ENCODE measurements at places on chromosomes 11 and 22.

- no peak for DNase-seq
Measured at GRCh38 chr11:118927554-118928100, 1.9 kb upstream of the BCL9L start.

- DNase-seq: no peak
Measured at GRCh38 chr22:35537232-35537631, 3.4 kb upstream of the RASD2 start.

GRCh38 chr11:8082391-8083087 lies 1.5 kb downstream of the TUB start:
- DNase-seq: no peak

DNA sequence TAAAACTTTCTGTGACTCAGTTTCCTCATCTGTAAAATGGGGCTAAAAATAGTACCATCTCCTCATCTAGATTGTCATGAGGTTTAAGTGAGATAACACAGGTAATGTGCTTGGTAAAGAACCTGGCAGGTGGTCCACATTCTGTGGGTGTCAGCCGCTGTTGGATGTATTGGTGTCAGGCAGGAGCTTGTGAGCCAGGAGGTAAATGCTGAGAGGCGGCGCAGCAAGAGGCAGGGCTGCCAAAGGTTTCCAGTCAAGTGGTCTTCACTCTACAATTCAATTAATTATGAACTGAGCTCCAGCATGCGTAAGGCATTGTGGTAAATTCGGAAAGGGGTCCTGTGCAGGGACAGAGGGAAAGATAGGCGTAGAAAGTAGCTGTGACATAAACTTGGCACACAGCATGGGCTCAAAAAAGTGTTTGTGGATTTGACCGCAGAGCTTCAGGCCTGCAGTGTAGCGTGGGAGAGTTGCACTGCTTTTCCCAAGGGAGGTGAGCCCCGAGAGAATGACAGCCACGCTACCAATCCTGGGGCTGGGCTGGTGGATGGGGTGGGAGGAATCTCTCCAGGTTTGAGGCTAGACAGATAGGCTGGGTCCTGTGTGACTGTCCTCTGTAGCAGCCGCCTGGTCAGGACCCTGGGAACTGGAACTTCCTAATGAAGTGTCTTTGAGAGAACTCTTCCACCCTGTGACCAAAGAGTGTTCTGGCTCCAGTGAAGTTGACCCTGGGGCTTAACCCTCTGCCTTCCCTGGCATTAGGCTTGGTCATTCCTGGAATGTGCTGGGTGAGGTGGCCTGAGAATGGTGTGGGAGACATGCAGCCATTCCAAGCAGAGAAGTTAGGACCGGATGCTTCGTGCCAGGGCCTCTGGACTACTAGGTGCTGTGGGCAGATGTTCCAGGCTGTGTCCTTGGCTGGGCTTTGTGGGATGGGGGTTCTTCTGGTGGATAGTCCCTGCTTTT lies 122.4 kb downstream of the FEZ1 start:
- DNase-seq: no peak

DNA sequence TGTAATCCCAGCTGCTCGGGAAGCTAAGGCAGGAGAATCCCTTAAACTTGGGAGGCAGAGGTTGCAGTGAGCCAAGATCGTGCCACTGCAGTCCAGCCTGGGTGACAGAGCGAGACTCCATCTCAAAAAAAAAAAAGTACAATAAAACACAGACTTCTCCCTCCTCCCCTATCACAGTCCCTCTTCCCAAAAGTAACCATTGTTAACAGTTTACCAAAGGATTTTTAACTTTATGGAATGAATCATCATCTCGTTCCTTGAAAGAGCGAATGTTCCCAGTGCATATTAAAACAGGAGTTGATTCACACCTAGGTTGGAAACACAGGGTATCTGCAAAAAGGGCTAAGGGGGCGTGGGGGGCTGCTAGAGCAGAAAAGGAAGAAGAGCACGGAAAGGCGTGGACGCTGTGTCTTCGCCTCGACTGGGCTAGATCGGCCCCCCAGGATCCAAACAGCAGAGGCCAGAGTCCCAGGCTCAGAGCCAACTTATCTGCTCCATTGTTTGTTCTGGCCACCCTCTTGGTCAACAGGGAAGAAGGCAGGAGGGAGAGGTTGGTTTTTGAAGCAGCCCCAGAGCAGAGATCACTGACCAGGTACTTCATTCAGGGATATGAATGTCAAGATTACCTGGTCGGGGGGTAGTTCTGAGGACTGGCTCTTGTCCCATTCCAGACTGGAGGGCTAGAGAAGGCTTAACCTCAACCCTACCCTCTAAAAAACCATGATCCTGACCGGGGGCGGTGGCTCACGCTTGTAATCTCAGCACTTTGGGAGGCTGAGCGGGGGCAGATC lies 2.1 kb upstream of the AHNAK start:
- no peak for DNase-seq

DNA sequence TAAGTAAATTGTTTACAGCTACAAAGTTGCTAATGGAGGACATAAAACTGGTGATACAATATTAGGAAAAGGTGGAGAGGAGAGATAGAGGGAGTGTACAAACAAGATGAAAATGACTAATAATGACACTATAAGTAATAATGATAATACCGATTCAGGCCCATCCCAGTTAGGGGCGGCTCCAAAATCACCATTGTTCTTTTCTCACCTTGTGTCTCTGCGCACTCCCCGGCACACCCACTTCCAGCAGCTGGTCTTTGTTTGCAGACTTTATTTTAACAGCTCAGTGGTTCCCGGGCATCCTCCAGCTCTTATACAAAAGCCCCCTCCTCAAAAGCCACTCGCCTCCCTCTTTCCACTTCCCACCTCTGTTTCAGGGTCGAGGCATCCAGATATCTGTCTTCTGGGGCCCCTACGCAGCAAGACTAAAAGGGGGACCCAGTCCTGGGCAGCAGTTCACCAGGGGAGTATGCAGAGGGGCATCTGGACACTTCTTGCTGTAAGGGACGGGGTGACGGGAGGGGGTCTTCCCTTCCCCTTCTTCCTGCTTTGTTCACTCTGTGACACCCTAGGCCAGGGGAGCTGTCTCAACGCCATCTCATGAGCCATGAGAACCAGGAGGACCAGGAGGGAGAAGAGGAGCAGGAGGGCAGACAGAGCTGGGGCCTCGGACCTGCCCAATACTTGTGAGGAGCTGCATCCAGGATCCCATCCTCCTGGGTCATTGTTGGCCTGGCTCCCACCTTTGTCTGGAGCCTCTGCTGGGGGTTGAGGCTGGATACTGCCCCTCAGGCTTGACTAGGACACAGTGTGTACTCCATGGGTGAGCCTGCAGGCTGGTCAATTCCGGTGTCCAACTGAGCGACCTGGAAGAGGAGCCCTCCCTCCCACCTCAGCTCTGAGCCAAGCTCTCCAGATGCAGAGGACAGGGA lies 2.7 kb downstream of the APOL2 start:
- DNase-seq: no peak

Measured in activated CD4-positive, alpha-beta T cell treated with anti-CD3 and anti-CD28 coated beads, Interleukin-2, amount 50 U/mL, for 4 hours (primary cell).